Germinal center (tissue), 1 donor: ENCODE measurements at places on chromosomes 6 and 20.

GRCh38 chr6:75931011-75931680, 141.3 kb downstream of the IMPG1 start:
- DNase-seq = no peak

- DNase-seq = peak; percentile 73
These were observed 33.0 kb downstream of the RRBP1 start for GRCh38 chr20:17648791-17649730.

GRCh38 chr6:2719093-2719455, 31.6 kb downstream of the MYLK4 start:
- DNase-seq = no peak

GRCh38 chr6:95841560-95841959, 174.2 kb upstream of the FUT9 start:
- no peak for DNase-seq

DNA sequence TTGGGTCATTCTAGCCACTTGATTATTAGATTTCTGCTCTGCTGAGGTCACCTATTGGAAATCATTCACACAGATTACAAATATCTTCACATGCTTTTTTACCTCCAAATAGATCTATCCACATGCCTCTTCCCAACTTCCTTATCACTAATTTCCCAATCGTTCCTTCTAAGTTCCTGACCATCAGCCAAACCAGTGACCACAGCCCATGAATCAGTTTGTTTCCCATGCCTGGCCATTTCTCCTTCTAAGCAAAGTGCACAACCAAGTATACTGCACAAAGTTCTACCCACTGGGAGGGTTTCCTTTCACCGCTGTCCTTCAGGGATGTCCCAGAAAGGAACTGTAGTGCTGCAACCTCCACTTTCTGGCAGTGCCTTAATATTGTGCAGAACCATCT, 140.5 kb upstream of the SYNDIG1 start:
- no peak for DNase-seq

GRCh38 chr20:63635431-63636141, 8.7 kb upstream of the GMEB2 start:
- DNase-seq = no peak

DNA sequence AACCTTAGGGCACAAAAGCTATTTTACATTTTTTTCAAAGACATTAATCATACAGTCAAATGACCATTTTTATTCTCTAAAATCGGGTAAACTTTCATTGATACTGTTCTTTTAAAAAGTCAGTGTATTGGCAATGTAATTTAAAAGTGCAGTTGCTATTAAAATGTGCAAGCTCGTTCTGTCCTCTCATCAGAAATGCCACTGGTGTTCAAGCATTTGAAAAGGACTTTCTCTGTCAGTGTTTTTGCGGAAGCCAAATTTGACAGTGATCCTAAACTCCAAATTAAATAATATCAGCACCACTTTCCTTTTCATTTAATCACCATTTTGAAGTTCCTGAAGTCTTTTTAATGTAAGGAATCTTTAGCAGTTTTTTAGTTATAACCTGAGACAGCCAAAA, 69.6 kb downstream of the AFG1L start:
- DNase-seq = no peak

- no peak for DNase-seq
These were observed 217.3 kb upstream of the PREP start for GRCh38 chr6:105619971-105620741.

DNA sequence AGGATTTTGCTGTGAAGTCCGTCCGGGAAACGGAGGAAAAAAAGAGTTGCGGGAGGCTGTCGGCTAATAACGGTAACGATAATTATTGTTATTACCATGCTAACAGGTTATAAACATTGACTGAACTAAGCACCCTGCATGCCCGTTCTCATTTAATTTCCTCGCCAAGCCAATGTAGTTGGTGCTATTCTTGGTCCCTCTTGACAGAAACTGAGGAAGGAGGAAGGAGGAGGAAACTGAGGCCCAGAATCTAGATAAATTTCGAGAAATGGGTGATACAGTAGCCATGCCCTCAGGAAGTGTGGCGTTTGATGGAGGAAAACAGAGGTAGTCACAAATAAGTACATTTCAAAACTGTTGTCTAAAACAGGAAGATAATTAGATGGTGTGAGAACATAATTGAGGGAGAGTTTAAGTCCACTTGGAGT, 474 bp downstream of the TPX2 start:
- no peak for DNase-seq

DNA sequence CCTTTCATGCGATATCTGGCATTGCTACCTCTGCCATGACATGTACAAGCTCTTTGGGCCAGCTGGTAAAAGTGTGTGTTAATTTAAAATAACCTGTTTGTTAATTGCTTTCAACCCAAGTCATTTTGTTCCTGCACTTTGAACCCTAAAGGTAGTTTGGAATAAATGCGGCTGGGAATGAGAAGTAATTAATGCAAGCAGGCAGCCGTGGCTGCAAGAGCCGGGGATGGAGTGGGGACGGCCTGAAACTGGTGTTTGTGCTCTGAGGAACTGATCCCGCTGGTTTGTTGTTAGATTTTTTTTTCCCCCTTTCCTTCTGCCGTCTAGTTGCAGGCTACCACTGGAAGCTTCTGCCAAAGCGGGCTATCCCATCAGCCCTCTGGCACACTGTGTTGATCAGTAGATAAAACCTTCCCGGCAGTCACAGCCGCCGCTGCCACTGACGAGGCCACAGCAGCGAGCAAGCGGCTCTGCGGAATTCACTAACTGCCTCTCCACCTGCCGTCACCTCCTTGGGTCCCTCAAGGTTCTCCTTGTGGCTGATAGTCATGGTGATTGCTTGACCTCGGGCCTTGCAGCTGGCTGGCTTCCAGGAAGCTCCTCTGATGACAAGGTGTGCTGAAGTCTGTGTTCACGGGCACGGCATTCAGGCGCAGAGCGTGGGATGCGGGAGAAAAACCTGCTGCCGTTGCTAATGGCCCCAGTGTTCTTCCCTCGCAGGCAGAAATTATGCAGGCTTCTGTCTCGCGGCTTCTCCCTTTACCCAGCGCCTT, 315.9 kb downstream of the TFAP2A start:
- no peak for DNase-seq

DNA sequence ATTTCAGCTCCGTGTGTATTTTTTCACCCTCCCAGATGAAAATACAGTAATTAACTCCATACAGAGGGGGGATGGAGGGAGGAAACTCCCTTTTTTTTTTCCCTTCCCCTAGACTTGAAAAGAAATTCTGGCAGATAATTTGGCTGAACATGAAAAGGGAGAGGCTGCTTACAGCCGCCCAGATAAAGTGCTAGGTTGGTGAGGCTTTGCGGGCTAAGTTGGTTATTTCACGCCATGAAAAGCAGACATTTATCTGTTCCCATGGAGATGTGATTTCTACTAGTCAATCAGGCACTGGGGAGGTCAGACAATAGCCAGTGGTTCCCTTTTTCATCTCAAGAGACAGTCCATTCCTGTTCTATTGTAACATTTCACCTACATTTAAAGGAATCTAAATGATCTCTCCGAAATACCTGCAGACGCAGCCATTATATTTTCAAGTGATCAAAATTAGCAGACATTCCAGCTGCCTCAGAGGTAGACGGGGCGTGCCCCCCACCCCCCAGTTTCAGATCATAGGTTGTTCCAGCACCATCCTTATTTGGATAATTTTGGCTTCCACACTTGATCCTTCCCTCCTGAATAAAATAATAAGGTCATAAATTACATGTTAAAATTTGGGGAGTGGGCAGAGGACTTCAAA, 143.9 kb upstream of the ZNF217 start:
- no peak for DNase-seq

DNA sequence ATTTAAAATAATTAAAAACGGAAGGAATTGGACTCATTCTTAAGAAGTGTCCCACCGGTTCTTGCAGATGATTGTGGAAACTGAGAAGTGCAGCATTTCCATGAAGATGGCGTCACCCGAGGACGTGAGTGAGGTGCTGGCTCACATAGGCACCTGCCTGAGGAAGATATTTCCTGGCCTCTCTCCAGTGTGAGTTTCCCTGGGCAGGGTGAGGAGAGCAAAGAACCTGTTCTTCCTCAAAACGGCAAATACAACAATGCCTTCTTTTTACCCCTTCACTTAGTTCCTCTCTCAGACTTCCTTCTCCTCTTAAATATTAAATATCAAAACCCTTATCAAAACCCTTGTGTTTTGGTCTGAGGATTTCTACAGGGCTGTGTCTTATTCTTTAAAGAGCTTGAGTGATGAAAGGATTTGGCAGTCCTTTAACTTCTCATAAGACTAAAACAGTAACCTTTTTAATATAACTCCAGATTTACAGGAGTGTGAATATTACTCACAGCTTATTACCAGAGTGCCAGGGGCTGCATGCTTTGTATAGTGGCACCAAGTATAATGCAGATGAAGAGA, 156.3 kb downstream of the CARMIL1 start:
- DNase-seq = no peak
